Midbrain (tissue), 1 donor: ENCODE measurements at places on chromosomes 2 and 18.

DNA sequence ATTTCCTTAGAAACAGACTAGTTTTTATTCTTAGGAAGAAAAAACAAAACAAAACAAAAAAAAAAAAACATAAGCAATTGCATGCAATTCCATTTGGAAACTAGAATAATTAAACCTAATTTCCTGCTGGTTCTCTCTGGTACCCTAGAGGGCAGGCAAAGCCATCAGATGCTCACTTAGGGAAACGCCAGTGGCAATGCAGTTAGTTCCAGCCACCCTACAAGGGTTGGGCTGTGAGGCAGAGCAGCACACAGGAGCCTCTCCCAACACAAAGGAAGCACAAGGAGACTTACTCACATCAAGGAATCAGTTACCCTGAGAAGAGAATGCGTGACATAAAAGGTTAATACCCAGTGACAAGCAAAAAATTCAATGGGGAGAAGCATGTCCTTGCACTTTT lies 28.8 kb downstream of the CCDC93 start:
- no peak for DNase-seq

- no peak for DNase-seq
Measured at GRCh38 chr2:15460112-15460620, 101.0 kb downstream of the NBAS start.

- DNase-seq = no peak
Measured at GRCh38 chr2:30582521-30582920, 135.5 kb downstream of the LCLAT1 start.

DNA sequence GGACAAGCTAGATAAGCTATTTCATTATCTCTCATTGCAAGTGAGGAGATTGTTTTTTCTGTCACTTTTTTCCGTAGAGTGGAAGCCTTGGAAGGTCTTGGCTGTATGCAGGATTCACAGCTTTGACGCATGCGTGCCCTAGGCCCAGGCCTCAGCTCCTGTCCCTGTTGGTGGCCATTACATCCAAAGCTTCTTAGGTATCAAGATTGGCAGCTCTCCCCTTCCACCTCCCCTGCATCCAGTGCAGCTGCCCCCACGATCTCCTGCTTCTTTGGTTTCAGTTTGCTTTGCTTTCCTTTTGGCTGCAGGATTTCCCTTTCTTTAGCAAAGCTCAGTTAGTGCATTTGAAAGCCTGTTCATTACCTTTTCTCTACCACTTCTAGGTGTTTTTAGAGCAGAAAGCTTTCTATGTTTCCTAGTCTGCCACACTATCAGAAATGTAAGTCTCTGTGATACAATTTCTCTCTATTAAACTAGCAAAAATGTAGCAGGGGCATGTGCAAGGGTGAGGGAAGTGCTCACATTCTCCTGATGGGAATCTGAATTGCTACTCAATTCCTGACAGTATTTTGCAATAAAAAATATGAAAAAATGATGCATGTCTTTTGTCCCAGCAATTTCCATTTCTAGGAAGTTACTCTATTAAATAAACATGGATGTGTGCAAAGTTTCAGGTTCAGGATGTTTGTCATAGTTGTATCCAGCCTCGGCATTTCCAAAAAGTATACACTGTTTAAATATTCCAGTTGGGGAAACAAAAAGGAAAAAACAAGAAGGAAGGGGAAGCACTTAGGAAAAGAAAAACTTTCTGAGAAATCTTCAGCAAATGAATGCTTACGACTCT lies 91.2 kb downstream of the LIPG start:
- DNase-seq = no peak

DNA sequence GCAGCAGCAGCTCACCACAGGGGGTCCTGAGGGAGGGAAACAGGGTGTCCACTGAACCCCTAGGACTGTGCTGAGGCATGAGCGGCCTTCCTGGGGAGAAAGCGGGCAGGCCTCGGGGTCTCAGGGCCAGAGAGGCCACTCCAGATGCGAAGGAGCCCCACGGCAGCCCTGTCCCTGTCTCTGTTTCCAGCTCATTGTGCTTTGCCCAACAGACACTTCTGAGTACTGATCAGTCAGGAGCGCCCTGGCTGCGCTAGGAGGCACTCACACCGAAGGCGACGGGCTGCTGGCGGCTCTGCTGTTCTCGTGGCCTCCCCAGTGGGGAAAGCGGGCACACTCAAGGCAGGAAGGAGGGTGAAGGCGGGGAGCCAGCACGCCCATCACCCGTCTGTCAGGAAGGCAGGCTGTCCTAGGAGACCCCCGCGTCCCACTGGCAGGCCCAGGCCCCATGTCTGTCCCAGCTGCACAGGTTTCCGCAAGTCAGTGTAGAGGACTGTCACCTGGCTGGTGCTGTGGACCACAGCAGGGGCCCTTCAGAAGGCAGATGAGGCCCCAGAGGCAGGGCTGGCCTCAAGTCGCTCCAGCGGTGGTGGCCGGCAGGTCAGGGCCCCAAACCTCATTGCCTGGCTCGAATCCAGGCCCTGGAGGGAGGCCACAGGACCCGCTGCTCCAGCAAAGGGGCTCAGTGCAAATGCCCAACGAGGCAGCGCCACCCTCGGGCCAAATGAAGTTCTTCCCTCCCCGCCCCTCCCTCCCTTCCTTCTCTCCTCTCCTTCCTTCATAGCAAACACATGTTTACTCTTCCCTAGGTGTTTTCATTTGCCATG lies 6.8 kb downstream of the ESPNL start:
- DNase-seq = no peak

DNA sequence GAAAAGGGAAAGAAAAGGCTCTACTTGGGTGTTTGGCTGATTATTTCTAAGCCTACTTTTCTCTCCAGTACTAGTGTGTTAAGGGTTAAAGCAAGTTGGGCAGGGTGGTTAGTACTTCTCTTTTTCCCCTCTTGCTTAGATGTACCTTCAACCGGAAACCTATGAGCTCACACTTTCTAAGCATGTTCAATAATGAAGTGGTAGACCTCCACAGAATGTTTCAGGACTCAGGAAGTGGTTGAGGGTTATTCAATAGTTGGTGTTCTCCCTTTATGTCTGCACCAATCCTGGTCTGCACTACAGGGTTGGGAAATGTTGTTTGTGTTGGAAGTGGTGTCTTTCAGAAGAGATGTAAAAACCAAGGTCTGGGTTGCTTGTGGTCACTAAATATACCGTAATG lies 137.1 kb downstream of the ZEB2 start:
- no peak for DNase-seq

DNA sequence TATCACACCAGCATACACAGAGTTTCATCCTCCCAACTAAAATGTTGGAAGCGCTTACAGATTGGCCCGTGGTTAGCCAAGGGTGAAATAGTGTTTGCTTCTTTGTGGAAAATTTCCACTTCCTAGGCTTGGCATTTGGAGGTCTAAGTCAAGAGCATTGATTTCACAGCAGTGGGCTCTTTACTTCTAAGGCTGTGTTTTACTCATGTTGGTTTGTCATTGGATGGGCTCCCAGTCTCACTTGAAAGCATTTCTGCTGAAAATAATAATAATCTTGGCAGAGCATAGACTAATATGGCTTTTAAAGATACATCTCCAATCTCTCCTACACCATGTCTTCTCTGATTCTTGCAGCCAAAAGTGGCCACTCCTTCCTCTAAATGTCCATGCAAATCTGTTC lies 82.9 kb downstream of the DYNAP start:
- DNase-seq = no peak

DNA sequence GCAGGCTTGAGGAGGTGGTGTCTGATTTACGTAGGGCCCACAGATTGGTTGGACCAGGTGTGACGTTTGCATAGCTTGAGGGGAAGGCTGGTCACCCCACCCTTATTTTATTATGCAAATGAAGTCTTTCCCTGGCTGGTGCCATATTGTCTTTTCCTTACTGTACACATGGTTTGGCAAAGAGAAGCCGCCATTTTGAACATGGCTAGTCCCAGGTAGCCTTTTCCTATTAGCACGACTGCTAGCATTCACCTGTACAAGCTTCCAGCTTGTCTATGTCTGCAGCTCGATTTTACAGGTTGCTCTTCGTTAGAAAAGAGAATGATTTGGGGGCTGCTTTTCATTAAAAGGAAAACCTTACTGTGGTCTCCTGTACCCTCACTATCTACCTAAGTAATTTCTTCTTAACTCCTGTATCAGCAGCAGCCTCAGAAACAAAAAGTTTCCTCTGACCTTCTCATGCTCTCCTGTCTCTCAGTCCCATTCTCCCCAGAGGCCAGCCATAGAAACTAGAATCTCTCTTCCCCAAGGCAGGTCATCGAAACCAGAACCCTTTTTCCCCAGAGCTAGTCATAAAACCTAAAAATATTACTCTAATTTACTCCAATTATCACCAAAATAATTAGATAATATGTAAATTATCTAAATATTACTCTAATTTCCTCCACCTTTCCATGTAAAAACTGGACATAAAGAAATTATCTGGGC lies 151.8 kb downstream of the B3GNT2 start:
- DNase-seq = no peak

DNA sequence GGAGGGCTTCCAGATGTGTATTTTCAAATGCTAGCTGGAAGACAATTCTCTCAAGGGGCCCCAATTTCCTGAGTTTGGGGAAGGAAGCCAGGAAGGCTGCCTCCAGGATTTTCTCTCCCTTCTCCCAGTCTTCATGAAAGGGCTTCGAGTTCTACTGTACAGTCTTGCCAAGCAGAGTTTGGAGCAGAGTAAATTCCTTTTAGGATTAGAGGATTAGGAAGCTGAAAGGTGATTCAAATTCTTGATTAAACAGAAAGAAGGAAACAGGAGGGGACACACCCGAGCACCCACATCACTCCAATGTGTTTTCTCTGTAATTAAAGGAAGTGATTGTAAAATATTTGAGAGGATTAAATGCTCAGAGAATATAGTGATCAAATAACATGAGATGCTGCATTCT lies 217.8 kb downstream of the SETBP1 start:
- no peak for DNase-seq

DNA sequence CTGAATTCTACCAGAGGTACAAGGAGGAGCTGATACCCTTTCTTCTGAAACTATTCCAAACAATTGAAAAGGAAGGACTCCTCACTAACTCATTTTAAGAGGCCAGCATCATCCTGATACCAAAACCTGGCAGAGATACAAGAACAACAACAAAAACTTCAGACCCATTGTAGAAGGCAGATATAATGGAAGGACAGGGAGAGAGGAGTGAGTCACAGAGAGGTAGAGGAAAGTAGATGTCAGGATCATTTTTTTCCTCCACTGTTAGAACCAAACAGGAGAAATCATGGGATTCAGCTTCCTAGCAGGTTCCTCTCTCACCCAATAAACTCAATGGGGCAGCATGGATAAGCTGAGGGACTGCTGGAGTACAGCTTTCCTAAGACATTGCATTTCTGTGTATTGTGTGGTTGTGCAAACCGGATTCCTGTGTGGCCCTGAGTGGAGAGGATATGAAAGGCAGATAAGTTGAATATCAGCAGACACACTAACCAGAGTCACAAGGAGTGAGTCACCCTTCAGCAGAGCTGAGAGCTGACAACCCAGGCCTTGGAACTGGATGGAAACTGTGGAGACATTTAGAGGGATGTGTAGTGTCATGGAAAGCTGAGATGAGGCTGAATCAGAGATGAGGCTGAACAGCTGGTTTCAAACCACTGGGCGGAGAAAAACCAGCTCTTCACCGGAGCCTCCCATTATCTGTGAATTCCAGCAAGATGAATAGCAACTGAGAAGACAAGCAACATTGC lies 60.9 kb upstream of the MMADHC start:
- no peak for DNase-seq

- no peak for DNase-seq
Measured at GRCh38 chr18:11468617-11469016, 140.8 kb upstream of the SLC35G4 start.

DNA sequence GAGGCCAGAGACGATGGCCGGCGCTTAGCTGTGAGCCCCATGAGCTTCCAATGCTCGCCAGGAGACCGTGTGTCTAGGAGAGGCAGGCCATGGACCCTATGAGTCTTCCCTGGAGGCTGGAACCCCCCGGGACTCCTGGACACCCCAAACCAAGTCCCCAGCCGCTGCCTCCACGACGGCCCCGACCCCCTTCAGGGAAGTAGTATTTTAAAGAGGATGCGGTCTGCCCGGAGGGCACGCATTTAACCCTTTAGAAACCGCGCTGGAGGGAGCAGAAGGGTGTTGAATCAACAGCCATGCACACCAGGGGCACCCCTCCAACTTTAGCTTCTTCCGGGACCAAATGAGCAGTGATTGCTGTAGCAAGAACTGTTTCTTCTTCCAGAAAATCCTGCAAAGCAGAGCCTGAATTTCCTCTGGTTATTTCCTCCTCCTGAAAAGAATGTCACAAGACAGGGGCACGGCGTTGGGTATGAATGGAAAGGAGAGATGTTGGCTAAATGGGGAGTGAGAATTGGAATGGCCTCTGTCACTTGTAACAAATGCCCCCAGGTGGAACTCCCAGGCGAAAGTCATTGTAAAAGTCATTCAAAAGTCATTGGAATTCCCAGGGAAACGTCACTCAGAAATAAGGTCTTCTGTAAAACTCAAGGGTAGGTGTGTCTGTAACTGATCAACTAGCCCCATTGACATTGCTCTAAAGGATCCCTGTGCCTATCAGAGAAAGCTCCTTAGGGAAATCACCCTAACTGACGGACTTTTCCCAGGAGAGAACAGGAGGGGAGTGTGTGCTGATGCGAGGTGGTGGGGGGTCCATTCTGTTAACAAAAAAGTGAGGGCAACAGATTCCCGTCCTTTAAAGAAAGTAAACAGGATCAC lies 5.8 kb upstream of the GBX2 start:
- DNase-seq = no peak

- no peak for DNase-seq
Measured at GRCh38 chr2:237326266-237327171, 87.4 kb downstream of the COL6A3 start.

- no peak for DNase-seq
Measured at GRCh38 chr18:71878226-71878625, 665.9 kb downstream of the CBLN2 start.

DNA sequence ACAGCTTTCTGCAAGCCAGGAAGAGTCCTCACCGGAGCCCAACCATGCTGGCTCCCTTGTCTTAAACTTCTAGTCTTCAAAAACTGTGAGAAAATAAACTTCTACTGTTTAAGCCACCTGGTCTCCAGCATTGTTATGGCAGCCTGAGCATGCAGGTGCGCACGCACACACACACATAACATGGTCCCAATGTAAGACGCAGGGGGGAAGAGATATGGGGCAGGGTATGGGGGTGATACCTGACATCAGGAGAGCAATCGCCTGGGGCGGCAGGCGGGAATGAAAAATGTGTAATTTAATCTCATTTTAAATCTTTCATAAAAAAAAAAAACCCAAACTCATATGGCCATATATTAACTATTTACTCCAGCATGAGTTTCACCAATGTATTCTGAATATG lies 18.0 kb downstream of the HJURP start:
- no peak for DNase-seq

- no peak for DNase-seq
Measured at GRCh38 chr2:241821460-241822263, 12.7 kb downstream of the NEU4 start.

DNA sequence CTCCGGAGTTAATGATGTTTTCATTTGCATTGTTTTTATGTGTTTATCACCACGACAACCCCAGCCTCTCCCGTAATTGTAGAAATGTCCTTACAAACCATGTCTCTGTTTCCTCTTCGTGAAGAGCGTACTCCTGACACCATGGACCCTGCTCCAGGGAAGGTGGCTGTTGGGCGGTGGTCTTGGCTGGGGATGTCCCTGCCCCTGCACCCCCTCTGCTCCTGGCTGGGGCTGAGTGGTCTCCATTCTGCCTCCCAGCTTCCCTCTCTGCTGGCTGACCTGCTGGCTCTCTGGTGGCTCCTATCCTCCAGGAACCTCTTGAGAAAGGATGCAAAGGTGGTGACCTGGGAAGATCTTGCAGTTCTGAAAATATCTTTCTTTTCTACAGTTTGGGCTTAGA lies 81.1 kb downstream of the ASB1 start:
- DNase-seq = no peak

- DNase-seq = no peak
Measured at GRCh38 chr2:229521576-229521975, 192.8 kb downstream of the DNER start.
